ENCODE measurements at places on chromosomes 6 and 20. TPM values are rescaled to one million over a fixed set of nuclear protein-coding genes. Genes with fewer than 3 reads are reported as not detected.

EPHA7 gene
- 2.7 TPM for total RNA-seq

VTA1 gene
- 46.4 TPM for total RNA-seq

LHFPL5 gene
- not detected for total RNA-seq

EPPIN gene
- not detected for total RNA-seq

BMP2 gene
- total RNA-seq: 8.6 TPM

DNA sequence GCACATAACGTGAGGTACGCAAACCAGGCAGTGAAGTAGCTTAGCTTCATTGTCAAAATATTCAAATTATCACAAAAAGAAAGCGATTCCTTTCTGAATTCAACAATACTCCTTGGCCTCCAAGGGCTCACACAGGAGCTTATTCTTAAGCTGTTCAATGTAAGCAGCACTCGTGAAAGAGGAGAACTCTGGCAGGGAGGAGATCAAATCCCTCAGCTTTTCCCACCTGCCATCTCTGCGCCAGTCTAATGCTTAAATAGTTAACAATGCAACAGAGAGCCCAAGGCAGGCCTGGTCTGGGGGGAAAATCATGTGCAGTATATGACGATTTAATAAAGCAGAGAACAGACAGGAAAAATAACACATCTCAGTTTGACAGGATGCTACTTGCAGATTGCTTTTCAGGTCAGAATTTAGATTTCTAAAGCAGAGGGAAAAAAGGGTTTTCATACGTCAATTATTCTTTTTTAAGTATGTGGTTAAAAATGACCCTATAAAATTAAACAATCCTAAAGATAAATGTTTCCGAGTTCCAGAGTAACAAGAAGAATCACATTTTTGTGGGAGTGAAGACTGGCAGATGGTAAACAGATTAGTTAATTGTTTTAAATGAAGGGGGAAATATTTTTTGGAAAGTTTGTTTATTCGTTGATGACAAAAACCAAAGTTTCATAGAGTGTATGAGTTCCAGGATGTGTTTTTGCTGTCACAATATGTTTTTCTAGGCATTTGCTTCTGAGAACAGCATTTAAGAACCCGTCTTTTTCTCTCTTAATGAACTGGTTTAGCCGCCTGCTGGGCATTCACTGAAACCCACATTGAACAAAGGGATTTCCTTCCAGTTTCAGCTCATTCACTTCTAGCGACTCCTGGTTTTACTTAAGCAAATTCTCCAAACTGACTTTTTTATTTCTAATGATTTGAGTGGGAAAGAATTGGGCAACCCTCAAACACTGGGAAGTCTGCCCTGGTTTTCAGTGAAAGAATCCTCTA lies 45.9 kb downstream of the PLAGL1 start:
- H3K27ac ChIP-seq: no peak overlapping the region
- DNase-seq: no peak
- H3K36me3 ChIP-seq: no peaks in the 10 kb centered on the region
- no peaks in the 10 kb centered on the region for H3K27me3 ChIP-seq

DNA sequence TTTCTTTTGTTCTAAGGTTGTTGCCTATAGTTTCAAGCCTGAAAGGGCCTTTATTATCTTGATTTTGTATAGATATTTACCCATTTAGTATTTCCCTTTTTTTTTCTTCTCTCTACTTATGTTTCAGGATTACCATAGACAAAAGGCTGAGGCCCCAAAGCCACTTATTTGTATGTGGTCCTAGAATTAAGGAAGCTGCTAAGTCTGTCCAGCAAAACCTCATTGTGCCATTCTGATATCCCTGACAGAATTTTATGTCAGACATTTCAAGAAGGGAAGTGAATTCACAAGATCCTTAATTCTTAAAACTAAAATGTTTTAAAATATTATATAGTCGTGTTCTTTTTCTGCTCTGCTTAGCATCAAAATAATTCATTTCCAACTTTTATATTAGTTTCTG lies 6.9 kb downstream of the HAO1 start:
- DNase-seq: no peak
- no peaks in the 10 kb centered on the region for H3K27me3 ChIP-seq
- no peak overlapping the region for H3K27ac ChIP-seq
- H3K4me3 ChIP-seq: no peak overlapping the region

GRCh38 chr6:41042226-41043055 lies at the start of gene TSPO2:
Gene TSPO2 (plus strand): TSS chr6:41042467. CDS start chr6:41042986, 519 bp downstream.
- no peaks in the 10 kb centered on the region for H3K27me3 ChIP-seq
- no peak for DNase-seq

DNA sequence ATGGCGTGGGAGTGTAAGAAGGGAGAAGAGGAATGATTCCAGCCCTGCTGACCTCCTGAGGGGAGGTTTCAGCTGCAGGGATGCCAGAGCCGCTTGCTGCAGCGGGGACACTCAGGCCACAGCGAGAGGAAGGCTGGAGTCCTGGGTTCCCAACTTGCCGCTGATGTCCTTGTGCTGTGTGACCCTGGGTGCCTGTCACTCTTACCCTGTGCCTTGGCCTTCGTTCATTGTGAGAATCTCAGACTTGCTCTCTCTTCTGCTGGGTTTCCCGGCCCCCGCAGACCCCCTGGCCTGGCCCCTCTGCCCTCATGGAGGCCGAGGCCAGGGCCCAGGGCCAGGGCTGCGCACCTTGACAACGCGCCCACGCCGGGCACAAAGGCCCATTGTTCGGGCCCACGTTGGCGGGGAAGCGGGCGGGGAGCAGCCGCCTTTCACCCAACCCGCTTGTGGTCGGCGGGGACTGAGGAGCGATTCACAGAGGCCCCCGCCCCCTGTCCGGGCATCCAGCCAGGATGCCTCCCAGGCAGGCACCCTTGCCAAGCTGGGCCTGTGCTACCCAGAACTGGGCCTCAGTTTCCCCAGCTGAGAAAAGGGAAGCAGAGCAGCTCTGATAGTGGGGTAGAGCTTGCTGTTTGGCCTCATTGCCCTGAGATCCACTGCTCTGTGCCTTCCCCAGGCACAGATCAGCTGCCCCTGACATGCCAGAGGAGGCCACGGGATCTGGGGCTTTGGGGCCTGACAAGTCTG lies 52.4 kb downstream of the CEBPB start:
- H3K4me3 ChIP-seq: no peak overlapping the region
- no peaks in the 10 kb centered on the region for H3K36me3 ChIP-seq
- H3K27ac ChIP-seq: peak overlapping the region; percentile 2
- no peak for DNase-seq
- H3K27me3 ChIP-seq: no peaks in the 10 kb centered on the region

- no peaks in the 10 kb centered on the region for H3K36me3 ChIP-seq
- no peak overlapping the region for H3K27ac ChIP-seq
- H3K4me3 ChIP-seq: no peak overlapping the region
- no peak for DNase-seq
- peaks cover 44% of the 10 kb centered on the region for H3K4me1 ChIP-seq
Observed at GRCh38 chr6:39206250-39206721, 23.0 kb downstream of the KCNK5 start.

GRCh38 chr6:27053738-27054137 lies 193.8 kb upstream of the PRSS16 start:
- no peaks in the 10 kb centered on the region for H3K4me1 ChIP-seq
- no peak for DNase-seq
- no peak overlapping the region for H3K4me3 ChIP-seq
- no peaks in the 10 kb centered on the region for H3K27me3 ChIP-seq
- H3K27ac ChIP-seq: no peak overlapping the region

DNA sequence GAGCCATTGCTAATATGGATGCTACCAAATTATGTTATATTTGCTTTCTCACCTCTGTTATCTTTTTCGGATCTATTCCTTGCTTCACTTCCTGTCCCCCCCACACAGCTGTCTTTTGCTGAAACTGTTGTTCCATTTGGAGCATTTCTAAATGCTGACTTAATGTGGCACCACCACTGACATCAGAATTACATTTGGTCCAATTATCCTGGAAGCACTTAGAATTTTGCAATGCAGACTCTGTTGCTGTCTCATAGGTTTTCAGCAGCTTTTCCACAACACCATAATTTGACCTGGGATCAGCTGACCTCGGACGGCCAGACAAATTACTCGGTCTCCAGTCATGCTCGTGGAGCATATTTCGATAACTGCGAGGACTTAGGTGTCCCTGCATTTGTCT lies 12.8 kb downstream of the KIAA0408 start:
- no peak overlapping the region for H3K4me3 ChIP-seq
- H3K4me1 ChIP-seq: no peaks in the 10 kb centered on the region
- no peaks in the 10 kb centered on the region for H3K27me3 ChIP-seq
- no peak overlapping the region for H3K27ac ChIP-seq
- no peak for DNase-seq

GRCh38 chr6:42829561-42830092 lies 47.8 kb downstream of the BICRAL start:
- H3K27ac ChIP-seq: no peak overlapping the region
- no peaks in the 10 kb centered on the region for H3K27me3 ChIP-seq
- no peak for DNase-seq

- H3K36me3 ChIP-seq: no peaks in the 10 kb centered on the region
- H3K27ac ChIP-seq: peak overlapping the region; percentile 97
- peak overlapping the region; percentile 93 for H3K4me3 ChIP-seq
- DNase-seq: no peak
- H3K27me3 ChIP-seq: no peaks in the 10 kb centered on the region
Observed at GRCh38 chr6:31794866-31795615, 511 bp downstream of the VARS1 start.

GRCh38 chr6:4017834-4018170 lies 61.1 kb downstream of the FAM217A start:
- no peaks in the 10 kb centered on the region for H3K27me3 ChIP-seq
- peaks cover 57% of the 10 kb centered on the region for H3K4me1 ChIP-seq
- H3K27ac ChIP-seq: peak overlapping the region; percentile 91
- H3K4me3 ChIP-seq: peak overlapping the region; percentile 66
- H3K36me3 ChIP-seq: no peaks in the 10 kb centered on the region
